RWPE2 (cell line): ENCODE measurements at places on chromosomes 2 and 18.

- DNase-seq: peak; percentile 83
These were observed 41.4 kb upstream of the ITGB6 start for GRCh38 chr2:160241251-160242137.

GRCh38 chr2:105598829-105599698 lies 145.6 kb upstream of the NCK2 start:
- no peak for DNase-seq

GRCh38 chr2:168466834-168467565 lies 10.9 kb downstream of the CERS6 start:
- no peak for DNase-seq

DNA sequence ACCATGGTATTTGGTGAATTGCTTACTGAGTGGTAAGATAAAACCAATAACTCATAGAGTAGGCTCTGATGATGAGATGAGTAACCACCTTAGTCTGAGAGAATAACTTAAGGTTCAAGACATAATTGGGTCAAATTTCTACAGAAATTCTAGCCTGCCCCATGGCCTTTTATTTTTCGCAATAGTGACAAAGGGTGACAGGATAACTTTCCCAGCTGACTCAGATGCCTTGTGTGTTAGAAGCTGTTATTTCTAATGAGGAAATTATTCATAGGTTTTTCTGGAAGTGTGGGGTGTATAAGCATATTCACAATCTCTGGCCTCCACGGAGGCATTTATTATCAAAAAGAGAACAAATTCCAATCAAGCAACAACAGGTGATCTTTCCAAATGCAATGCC lies 159.0 kb downstream of the NUP35 start:
- DNase-seq: no peak

DNA sequence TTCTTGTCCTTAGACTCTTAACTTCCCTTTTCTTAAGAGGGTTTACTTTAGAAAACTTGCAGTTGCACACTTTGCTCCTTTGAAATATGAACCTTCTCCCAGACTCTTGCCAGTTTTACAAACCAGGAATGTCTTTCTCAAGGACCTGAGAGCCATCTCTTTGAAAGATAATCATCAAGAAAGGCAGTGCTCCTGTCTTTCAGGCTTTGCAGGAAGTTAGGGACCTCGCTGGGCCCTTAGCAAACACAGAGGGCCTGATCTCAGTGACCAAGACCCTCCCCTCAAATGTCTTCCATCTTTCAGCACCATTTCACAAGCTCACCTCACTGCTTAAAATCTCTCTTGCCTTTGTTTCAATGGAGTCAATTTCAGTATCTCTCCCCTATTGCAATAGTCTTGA lies 32.0 kb upstream of the NYAP2 start:
- DNase-seq: no peak

DNA sequence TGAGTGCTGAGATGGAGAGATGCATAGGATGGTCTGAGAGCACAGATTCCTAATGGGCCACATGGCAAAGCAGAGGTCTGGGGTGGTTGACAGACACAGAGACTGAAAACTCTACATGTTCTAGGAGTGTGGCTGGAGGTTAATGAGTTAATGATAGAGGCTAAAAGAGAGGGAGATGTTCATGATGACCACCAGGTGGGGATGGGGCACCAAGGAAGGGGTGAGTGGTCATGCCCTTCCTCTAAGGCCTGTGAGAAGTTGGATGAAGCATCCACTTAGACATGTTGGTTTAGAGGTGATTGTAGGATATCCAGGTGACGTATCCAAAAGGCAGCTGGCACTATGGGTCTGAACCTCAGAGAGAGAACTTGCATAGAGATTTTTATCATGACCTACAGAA lies 102.1 kb downstream of the LRP2 start:
- DNase-seq: no peak

- DNase-seq: no peak
These were observed 19.5 kb downstream of the BCL2 start for GRCh38 chr18:63299837-63300745.
